ENCODE measurements at places on chromosomes 2 and 18.

- no peak for DNase-seq
- no peak overlapping the region for H3K4me3 ChIP-seq
- no peaks in the 10 kb centered on the region for H3K36me3 ChIP-seq
- H3K4me1 ChIP-seq: peaks cover 2% of the 10 kb centered on the region
- H3K27ac ChIP-seq: no peak overlapping the region
Observed at GRCh38 chr18:44759925-44760342, 79.2 kb downstream of the SETBP1 start.

DNA sequence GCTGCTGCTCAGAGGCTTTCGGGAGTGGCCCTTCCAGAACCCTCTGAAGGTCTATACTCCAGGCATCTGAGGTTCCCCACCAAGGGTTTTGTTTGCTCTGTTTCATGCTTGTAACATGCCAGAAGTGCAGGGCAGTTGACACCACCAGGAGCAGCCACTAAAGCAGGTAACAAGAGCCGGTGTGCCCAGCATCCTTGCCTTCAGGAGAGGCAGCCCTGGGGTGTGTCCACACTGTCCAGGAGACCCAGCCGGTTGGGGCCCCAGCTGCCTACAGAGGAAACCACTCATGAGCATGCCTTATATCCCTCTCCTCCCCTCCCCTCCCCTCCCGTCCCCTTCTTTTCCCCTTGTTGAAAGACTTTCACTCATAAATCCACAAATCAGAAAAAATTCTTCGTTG lies 93.1 kb downstream of the CD8B2 start:
- no peaks in the 10 kb centered on the region for H3K36me3 ChIP-seq
- H3K27me3 ChIP-seq: peaks cover 50% of the 10 kb centered on the region
- no peak for DNase-seq

DNA sequence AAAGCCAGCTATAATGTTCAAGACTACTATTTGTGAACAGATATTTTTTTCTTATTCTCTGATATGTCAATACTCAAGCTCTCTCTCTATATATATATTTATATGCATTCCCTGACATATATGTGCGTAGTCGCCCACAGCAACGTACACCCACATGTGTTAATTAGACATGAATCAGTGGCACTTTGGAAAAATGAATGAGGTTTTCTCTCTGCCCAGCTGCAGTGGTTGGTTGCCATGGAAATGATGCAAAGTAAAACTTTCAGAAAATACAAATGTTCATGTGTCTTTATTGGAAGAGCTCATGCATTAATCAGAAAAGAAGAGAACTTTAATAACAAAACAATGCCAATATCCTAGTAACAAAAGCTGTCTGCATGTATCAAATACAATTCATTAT lies 34.7 kb downstream of the UNC80 start:
- H3K27ac ChIP-seq: no peak overlapping the region
- no peaks in the 10 kb centered on the region for H3K36me3 ChIP-seq
- no peak overlapping the region for H3K4me3 ChIP-seq

DNA sequence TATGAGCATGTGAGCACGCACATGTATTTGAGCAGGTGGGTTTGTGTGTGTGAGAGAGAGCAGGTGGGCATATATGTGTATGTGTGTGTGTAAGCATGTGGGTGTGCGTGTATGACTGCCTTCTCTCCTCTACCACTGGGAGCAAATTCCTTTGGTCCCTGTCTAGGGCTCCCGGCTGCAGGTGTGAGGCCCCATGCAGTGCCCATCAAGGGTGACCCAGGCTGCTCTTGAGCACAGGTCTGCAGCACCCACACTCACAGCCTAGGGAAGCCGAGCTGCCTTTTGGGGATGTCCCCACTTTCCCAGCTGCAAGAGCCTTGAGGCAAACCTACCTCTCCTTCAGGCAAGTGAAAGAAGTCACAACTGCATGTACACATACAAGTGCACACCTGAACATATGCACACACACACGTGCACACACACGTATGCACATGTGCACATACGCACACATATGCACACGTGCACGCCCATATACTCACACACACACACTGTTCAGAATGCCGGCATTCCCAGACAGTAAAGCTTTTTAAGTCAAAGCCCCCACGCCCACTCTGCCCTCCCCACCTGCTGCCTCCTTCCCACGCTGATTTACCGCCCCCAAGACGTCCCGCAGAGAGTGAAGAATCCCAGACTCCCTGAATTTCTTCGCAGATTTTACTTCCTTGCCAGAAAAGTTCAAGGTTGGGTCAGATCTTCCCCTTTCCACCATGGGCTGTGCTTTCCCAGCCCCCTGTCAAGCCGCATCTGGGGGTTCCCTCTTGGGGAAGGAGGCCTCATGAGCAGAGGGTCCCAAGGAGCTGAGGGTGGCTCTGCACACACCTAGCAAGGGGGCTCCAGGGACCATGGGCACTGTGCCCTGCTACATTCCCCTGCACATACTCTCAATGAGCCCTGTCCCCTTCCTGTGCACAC lies 170.6 kb downstream of the TWIST2 start:
- DNase-seq: no peak
- H3K27ac ChIP-seq: no peak overlapping the region
- no peaks in the 10 kb centered on the region for H3K36me3 ChIP-seq
- no peaks in the 10 kb centered on the region for H3K4me1 ChIP-seq

GRCh38 chr2:129237966-129238725 lies 741.3 kb upstream of the RAB6C start:
- H3K27me3 ChIP-seq: no peaks in the 10 kb centered on the region
- H3K4me1 ChIP-seq: no peaks in the 10 kb centered on the region

DNA sequence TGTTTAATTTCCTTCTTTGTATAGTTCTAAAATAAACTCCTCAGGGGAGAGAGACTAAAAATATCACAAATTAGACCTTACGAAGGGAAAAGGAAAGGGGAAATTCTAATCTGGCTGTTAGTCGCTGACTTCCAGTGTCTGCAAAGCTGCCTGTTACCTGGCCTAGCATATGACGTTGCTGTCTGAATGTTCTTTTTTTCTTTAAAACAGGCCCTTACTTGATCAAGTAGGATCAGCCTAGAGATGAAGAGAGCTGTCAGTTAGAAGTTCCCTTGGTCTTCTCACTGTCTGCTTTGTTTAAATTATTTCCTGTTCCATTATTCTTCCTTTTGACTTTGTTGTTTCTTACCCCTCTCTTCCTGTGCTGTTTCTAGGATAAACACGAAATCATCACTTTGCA lies 11.2 kb downstream of the NCK2 start:
- H3K27me3 ChIP-seq: no peaks in the 10 kb centered on the region
- H3K4me3 ChIP-seq: no peak overlapping the region
- no peak overlapping the region for H3K27ac ChIP-seq

- no peak for DNase-seq
- H3K36me3 ChIP-seq: no peaks in the 10 kb centered on the region
- no peaks in the 10 kb centered on the region for H3K27me3 ChIP-seq
- peaks cover 17% of the 10 kb centered on the region for H3K4me1 ChIP-seq
- H3K27ac ChIP-seq: no peak overlapping the region
- H3K4me3 ChIP-seq: no peak overlapping the region
Observed at GRCh38 chr18:76507830-76508385, 12.9 kb upstream of the ZNF516 start.

DNA sequence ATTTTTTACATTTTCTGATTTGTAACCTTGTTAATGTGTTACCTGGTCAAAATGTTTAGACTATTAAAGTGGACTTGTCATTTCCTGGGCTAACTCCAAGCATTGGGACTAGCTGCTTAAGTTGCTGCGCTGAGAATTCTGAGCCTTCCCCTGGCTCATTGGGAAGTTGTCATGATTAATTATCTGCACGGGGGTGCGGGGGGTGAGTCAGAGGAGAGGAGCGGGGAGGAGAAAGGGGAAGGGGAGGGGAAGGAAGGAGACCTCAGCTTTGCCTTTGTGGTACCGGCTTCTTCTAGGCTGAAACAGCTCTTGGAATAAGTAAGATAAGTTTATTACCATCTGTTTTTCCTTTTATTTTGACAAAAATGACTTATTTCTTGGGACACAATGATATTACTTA lies 52.9 kb upstream of the APCDD1 start:
- no peaks in the 10 kb centered on the region for H3K36me3 ChIP-seq
- DNase-seq: peak; percentile 46
- peaks cover 8% of the 10 kb centered on the region for H3K27me3 ChIP-seq
- H3K27ac ChIP-seq: no peak overlapping the region
- H3K4me3 ChIP-seq: no peak overlapping the region

Data from neural progenitor cell (in vitro differentiated cells).